Mesothelial cell of epicardium (in vitro differentiated cells): ENCODE measurements at places on chromosomes 3 and 15. TPM values are rescaled to one million over a fixed set of nuclear protein-coding genes. Genes with fewer than 3 reads are reported as not detected.

The UPK1B gene
- 0.22 to 0.47 TPM in 2 of 3 replicates, not detected in the other for total RNA-seq

The XCR1 gene
- total RNA-seq, result not detected in 3 replicates

The TNFSF10 gene
- total RNA-seq, result 1.2 to 2.3 TPM (median 1.7 TPM) in 3 replicates

- no peak for DNase-seq
Observed at GRCh38 chr3:2945121-2945520, 165.1 kb downstream of the IL5RA start.

DNA sequence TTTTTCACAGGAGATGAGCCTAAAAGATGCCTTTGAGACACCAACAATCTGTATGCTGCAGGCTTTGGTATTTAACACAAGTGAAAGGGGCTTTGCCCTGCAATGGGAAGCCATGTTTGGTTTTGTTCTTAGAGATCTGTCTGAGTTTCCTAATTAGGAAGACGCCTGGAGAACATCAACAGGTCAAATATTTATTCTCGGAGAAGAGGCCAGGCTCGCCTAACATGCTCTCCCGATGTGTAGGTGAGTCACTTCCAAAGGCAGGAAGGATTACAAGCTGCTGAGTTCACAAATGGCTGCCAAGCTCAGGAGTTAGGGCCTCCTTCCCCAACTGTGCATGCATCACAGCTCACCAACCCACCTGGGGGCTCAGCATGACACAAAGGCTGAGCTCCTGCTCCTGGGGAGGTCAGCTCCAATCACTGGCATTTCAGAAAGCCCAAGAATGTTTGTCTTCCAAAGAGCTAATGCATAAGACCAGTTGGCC, 119.5 kb upstream of the PRICKLE2 start:
- DNase-seq, result no peak

- DNase-seq, result no peak
Observed at GRCh38 chr3:136858381-136858780, 3.6 kb upstream of the NCK1 start.

DNA sequence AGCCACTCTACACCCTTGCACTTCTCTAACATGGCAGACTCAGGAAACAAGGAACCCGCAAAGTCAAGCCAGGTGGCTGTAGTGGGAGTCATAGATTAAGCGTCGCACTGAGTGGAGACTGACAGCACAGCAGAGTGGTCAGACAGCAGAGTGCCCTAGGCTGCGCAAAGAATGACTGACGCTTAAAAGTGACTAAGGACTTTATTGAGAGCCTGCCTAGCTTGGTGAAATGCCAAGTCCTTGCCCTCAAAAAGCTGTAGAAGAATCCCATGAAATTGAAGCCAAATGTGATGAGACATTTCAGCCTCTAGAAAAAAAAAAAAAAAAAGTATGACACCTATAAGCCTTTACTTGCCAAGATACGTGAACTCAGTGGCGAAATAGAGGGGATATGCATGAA, 30.2 kb downstream of the NCEH1 start:
- DNase-seq, result no peak

DNA sequence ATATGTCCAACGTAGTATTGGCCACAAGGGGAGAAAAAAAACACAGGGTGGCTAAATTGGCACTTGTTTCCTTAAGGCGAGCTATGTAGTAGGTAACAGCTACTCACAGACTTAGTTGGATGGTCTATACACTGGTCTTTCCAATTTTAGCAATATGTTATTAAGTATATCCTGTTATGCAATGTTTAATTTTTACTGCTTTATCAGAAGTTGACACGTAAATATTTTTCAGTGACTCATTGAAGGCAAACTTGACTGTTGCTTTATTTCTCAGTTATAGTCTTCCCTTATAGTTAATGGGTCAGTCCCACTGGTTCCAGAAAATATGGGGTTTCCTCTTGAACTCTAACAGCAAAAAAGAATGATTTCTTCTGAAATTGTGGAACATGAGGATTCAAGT, 46.5 kb downstream of the ADPGK start:
- DNase-seq, result no peak
